ENCODE measurements at places on chromosomes 5 and 9. TPM values are rescaled to one million over a fixed set of nuclear protein-coding genes. Genes with fewer than 3 reads are reported as not detected.

IFNE gene
- total RNA-seq = 5.3 TPM

ANKRD18A gene
- total RNA-seq = 0.48 TPM

IL4 gene
- not detected for total RNA-seq

DDX4 gene
- not detected for total RNA-seq

CPLANE1 gene
- total RNA-seq = 9.2 TPM

SLC6A7 gene
- total RNA-seq = not detected

C5orf63 gene
- total RNA-seq = 3.2 TPM

GARIN3 gene
- not detected for total RNA-seq

OTP gene
- total RNA-seq = not detected

SLC36A3 gene
- not detected for total RNA-seq

SLC1A3 gene
- total RNA-seq = 4.6 TPM

KIF24 gene
- 0.48 TPM for total RNA-seq

FOXD4L6 gene
- not detected for total RNA-seq

KLF9 gene
- total RNA-seq = 19.0 TPM

PDZD2 gene
- total RNA-seq = 8.3 TPM

PTGDS gene
- not detected for total RNA-seq

MAMDC2 gene
- 9.6 TPM for total RNA-seq

WNT8A gene
- total RNA-seq = not detected

RACK1 gene
- total RNA-seq = 7,484 TPM

RASGRF2 gene
- 0.21 TPM for total RNA-seq

FAM163B gene
- total RNA-seq = not detected

TSSK1B gene
- total RNA-seq = 0.21 TPM

TBCA gene
- total RNA-seq = 96.9 TPM

KLHL3 gene
- 1.1 TPM for total RNA-seq

DRD1 gene
- total RNA-seq = not detected

LRRTM2 gene
- total RNA-seq = not detected

FRMD3 gene
- 0.43 TPM for total RNA-seq
